GM13976 (cell line): ENCODE measurements at places on chromosomes 5 and 9.

DNA sequence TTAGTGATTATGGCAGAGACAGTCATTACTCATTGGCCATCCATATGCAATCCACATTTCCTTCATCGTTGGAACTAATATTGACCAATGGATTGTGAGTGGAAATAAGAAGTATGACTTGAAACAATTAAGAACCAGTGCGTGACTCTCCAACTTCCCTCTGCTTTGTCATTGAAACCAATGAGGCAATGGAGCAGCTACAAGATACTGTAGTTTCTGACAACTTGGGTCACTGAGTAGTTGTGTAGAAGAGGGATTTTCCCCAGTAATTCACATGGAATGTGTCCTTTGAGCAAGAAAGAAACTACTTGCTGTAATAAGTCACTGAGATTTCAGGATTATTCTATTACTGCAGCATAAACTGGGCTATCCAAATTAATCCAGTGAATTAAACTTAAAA, 785.3 kb upstream of the RIOK2 start:
- no peak for DNase-seq

DNA sequence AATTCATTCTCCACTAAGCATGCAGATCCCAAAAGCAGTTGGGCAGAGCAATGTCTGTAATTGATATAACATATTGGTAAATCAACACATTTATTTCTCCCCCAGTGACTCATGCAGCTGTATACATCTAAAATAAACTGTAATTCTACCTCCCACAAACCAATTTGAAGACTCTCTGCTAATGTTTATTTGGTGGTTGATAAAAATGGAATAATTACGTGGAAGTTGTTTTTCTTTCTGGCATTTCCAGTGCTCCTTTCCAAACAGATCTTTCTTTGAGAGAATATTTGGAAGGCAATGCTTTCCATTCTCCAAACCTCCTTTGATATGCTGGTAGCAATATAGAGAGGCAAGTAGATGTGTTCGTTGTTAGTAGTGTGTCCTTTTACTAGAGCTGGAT, 194.7 kb downstream of the CHSY3 start:
- no peak for DNase-seq

- DNase-seq, result no peak
Observed at GRCh38 chr5:107103522-107103921, 567.2 kb downstream of the EFNA5 start.

DNA sequence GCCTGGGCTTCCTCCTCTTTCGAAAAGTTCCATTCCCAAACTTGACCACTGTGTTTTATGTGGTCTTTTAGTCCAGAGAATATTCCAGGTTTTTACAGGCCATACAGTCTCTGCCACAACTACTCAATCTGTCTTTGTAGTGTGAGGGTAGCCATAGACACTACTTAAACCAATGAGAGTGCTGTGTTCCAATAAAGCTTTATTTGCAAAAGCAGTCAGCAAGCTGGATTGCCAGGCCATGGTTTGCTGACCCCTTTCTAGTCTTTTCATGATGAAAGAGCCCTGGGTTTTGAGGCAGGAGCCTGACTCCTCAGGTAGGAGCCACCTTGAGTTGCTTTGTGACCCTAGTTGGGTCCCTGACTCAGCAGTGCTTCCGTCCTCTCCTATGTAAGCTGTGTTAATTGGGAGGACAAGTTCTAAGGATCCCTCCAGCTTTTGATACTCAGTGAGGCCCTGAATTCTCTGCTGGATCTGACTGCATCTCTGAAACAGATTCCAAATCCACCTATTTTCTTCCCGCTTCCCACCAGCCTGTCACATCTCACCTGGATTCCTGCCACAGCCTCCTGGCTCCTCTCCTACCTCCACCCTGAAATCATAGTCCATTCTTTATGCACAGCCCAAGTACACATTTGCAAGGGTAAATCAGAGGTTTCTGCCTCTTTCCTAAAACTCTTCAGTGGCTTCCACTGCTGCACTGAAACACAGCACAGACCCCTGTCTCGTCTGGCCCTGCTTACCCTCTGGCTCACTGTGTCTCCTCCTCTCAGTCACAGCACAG, 13.5 kb downstream of the GALNT10 start:
- DNase-seq, result no peak

DNA sequence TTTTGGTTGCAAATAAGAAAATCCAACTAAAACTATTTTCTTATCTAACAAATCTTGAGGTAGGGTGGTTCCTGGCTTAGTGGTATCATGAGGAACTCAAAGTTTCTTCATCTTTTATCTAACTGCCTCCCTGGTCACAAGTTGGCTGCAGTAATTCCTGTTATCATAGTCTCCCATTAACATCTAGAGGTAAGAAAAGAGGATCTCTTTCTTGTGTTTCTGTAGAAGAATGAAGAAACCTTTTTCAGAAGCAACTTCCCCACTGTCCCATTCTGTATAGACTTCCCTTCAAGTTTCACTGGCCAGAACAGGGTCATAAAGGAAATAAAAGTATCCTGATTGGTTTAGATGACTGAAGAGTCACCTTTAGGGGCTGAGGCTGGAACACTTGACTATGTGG, 81.8 kb upstream of the ELL2 start:
- DNase-seq, result no peak

DNA sequence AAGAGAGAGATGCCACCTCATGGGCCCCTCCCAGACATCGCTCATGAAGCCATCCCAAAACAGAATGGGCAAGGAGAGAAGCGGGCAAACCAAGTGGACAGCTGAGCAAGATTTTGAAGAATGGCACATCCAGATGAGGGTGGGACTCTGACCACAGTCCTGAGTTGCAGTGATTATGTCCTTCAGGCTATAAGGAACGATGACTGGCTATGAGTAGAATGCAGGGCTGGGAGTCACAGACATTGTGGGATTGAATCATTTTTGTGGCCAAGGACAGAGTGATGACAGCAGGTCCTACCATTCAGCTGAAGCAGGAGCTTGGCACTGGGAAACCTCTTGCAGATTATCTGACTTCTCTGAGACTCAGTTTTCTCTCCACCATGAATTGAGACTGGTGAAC, 245.7 kb upstream of the SLC30A5 start:
- no peak for DNase-seq

DNA sequence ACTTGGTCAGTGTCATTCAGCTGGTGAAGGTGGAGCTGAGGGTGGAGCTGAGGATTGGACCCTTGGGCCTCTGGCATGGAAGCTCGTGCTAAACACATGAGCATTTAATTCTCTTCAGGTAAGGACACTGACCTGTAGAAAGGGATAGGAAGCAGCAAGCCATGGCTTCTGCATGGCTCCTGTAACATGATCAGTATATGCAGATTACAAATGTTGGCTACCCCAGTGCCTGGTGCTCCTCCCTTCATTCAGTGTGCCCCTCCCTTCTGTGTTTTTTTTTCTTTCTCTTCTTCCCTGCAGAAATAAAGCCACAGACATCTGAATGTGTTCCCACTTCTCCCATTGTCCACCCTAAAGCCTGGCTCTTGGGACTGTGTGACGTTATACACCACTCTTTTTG, 52.9 kb downstream of the ARHGAP26 start:
- DNase-seq, result no peak

- no peak for DNase-seq
Observed at GRCh38 chr9:9631284-9631683, 981.5 kb downstream of the PTPRD start.

GRCh38 chr5:124179819-124180218, 566.6 kb downstream of the ZNF608 start:
- no peak for DNase-seq

- no peak for DNase-seq
Observed at GRCh38 chr5:63131626-63132285, 553.1 kb downstream of the LRRC70 start.

DNA sequence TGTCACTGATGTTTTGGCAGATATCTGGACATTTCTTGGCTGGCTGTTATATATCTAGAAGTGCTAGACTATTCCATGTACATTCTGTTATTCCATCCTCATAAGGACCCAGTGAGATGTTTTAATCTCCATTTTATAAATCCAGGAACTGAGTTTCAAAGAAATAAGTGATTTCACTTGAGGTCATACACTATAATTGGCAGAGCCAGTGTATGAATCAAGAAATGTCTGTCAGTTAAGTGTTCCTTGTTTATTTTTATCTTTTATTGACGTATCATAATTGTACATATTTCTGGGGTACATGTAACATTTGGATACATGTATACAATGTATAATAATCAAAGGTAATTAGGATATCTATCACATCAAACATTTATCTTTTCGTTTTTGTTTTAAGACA, 338.3 kb upstream of the KLF4 start:
- DNase-seq, result no peak

DNA sequence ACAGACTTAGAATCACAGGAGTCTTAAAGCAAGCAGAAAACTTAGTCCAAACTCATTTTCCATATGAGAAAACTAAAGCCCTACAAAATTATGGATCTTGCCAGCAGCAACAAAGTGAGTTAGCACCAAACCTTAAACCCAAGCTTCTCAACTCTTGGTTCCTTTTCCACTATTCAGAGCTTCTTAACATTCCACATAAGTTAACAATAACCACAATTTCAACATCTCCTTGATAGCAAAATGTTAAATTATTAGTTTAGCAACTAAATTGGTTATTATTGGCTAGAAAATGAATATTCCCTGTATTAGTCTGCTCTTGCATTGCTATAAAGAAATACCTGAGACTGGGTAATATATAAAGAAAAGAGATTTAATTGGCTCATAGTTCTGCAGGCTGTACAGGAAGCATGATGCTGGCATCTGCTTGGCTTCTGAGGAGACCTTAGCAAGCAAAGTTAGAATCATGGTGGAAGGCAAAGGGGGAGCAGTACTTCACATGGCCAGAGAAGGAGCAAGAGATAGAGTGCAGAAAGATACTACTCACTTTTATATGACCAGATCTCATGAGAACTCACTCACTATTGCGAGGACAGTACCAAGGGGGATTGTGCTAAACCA, 26.2 kb upstream of the ARSB start:
- DNase-seq, result no peak

- DNase-seq, result no peak
Observed at GRCh38 chr9:111910428-111910827, 13.8 kb downstream of the UGCG start.
